ENCODE measurements at places on chromosomes 4 and X. TPM values are rescaled to one million over a fixed set of nuclear protein-coding genes. Genes with fewer than 3 reads are reported as not detected.

The RAB40A gene
- polyA plus RNA-seq: not detected

The TCEAL6 gene
- polyA plus RNA-seq: not detected

GRCh38 chr4:35124106-35124505, 1120.2 kb downstream of the ARAP2 start:
- DNase-seq: no peak

DNA sequence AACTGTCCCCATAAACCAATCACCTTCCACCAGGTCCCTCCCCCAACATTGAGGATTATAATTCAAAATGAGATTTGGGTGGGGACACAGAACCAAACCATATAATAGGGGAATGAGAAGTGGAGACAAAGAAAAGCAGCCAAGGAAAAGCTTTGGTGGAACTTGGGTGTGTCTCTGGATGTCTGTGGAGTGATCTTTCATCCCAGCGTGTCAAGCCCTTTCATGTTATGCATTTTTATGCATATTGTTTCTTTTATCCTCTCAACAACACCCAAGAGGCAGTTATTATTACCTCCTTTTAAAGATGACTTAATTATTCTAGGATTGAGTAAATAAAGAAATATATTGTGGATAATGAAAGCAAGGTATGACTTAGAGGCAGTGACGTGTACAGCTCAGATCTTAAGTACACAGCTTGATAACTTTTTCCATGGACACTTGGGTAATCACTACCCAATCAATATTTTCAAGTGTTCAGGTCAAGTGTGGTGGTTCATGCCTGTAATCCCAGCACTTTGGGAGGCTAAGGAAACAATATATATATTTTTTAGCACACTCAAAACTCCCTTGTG, 42.6 kb upstream of the HOPX start:
- DNase-seq: no peak

DNA sequence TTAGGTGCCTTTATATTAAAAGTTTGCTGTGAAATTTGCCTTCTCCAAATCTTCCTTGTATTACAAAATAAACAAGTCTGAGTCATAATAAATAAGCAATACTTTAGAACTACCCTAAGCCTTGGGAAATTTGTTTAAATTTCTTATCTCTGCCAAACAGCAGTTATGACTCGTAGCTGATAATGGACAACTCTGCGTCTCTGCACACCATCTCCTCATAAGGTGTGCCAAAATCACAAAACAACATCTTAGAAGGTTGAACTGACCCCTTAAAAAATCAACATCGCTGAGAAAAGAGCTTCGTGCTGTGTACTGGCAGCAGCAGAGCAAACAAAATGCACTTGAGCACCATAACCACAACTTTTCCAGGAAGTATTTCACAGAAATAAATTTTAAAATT, 22.0 kb downstream of the OR13H1 start:
- DNase-seq: no peak

GRCh38 chr4:93174598-93174997, 654.0 kb upstream of the ATOH1 start:
- no peak for DNase-seq

GRCh38 chr4:94561249-94562024, 109.7 kb downstream of the PDLIM5 start:
- DNase-seq: no peak

- DNase-seq: no peak
These were observed 12.1 kb downstream of the PJA1 start for GRCh38 chrX:69153060-69153730.

DNA sequence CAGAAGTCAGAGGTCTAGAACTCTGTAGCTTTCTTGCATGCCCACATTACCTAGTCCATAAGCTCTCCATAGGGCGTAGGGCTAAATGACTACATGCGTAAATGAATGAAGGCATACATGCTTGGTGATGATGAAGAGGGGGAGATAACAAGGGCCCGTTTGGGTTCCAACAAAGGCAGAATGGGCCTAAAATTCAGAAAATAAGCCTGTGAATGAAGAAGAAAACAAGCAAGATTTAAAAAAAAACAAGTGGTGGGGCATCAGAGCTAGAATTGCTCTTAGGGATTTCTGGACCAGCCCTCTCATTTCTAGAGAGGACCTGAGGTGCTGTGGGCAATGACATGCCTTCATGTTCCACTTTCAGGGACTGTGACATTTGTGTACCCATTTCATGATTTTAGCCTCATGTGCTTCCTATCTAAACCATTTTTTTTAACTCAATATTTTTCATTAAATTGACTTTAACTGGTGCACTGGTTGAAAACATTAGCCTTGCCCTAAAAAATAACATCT, 12.1 kb downstream of the GPRIN3 start:
- DNase-seq: no peak
